Brain microvascular endothelial cell (primary cell): ENCODE measurements at places on chromosomes 1 and 21.

DNA sequence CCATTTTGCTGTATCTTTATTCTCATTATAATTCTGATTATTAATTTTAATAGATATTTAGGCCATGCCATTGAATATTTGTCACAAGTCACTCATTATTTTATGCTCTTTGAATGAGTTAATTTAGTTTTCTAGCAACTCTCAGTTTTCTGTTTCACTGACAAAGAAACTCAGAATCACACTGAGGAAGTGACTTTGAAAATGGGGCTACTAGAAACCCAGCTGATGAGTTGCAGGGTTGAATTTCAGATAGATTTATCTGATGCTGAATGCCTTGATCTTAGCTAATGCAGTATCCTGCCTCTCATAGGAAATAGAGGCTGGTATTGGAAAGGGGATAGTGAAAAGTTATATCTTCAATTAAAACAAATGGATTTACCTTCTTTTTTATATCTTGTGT is 67.4 kb upstream of the PLA2G4A start:
- no peak for DNase-seq

DNA sequence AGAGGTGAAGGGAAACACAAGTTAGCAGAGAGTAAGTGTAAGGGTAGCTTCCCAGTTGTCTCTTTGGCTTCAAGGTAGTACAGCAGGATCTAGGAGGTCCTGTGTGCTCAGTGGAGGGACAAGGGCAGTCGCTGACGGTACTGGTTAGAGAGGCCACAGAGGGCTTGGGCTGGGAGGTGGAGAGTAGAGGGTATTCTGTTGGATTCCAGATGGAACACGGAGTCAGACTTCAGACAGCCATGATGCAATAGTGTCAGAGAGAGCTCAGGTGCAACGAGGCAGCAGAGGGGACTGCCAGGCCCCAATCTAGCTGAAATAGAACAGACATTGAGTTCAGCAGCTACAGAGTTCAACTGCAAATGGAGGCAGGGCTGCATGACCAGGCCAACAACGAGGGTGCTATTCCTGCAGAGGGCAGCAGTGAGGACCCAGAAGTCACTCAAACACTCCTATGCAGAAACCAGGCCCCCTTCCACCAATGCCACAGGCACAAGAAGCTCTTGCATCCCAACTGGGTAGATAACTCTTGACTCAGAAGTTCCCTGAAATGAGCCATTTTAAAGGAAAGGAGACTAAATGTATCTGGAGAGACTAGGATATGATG is 325.0 kb upstream of the ESRRG start:
- DNase-seq, result no peak

DNA sequence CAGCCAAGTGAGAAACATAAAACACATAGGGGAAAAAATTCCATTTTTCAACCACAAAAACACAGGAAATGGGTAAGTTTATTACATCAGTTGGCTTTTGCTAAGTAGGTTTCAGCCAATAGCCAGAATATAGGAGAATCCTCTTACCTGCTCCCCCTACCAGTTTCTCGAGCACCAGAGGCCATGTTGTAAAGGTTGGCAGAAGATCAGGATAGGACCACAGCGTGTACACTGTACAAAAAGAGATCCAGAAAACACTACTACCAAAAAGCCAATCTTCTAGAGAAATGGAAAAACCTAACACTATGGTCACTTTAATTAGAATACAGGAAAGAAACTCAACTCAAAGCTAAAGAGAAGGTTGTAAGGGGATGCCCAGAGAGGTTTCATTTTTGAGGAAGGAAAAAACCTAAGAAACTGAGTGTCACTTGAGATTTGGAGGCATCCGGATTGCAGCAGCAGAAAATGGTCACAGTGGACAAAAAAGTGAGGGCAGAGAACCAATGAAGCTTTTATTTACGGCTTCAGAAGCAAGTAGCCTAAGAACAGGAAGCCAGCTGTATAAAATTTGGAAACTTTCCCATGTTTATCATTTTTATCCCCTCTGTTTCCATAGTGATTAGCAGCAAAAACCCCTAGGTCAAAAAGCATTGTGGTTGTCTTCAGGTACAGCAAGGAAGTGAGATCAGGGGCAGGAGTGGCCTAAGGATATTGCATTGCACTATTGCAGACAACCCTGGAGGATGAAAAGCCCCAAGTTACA is 2.9 kb downstream of the EIF2D start:
- DNase-seq, result no peak

DNA sequence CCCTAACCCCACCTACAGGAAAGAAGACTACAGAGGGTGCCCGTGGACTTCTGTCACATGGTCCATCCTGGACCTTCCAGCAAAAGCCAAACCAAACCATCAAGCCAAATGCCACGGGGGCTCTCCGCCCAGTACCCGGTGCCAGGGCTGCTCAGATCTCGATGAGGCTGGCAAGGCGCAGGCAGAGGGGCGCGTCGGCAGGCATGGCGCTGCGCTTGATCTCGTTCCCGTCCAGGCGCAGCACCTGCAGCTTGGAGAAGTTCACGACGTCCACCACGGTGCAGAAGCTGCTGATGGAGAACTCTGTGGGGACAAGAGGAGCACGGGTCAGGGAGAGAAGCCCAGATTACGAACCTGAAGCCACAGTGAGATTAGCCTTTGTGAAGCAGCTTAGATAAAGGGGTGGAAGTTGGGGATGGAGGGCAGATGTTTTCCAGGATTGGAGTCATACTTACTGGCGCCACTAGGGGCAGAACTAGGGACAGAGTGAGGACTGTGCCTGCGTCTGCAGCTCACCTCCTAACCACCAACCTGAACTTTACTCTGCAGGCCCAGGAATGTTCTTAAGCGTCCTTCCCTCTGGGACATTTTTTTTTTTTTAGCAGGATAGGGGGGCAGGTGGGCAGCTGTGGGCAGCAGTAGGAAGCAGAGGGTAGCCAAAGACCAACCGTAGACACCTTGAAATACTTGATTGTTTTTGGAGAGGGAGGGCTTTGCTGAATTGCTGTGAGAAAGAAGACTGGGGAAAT is 8.6 kb downstream of the FMOD start:
- DNase-seq, result peak; percentile 10

- no peak for DNase-seq
Observed at GRCh38 chr1:53964109-53964508, 18.0 kb downstream of the LRRC42 start.

DNA sequence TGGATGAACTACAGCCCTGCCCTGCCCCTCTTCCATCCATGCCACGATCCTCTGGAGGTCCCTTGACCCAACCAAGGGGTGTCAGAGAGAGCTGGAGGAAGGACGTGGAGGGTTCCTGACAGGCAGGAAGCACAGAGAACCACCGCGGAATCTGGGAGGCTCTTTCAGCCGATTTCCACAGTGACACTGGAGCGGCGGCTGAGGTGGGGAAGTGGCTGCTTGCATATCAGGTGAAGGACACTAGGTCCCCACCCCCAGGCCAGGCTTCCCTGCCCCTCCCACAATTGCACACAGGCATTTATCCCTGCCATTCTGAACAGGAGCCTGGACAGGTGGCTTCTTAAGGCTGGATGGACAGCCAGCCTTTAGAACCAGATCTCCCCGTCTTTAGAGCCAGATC is 17.5 kb downstream of the LRRC71 start:
- DNase-seq, result no peak

GRCh38 chr1:196074182-196074581 is 534.1 kb downstream of the KCNT2 start:
- no peak for DNase-seq

DNA sequence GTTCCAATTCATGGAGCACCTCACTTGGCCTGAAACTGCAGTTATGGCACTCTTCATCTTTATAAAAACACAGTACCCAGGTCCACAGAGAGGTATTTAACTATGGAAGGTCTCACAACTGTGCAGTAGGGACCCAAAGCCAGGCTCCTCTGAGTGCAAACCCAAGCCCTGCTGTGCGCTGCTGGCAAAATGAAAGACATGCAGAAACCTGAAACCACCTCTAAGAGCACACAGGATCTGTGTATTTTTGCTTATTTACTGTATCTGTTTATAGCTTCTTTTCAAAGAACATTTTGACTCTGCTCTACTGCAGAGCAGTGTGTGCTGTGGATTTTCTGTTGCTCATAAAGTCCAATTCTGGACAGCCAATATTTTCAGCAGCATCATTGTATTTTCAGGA is 166.6 kb downstream of the DSCAM start:
- DNase-seq, result no peak

DNA sequence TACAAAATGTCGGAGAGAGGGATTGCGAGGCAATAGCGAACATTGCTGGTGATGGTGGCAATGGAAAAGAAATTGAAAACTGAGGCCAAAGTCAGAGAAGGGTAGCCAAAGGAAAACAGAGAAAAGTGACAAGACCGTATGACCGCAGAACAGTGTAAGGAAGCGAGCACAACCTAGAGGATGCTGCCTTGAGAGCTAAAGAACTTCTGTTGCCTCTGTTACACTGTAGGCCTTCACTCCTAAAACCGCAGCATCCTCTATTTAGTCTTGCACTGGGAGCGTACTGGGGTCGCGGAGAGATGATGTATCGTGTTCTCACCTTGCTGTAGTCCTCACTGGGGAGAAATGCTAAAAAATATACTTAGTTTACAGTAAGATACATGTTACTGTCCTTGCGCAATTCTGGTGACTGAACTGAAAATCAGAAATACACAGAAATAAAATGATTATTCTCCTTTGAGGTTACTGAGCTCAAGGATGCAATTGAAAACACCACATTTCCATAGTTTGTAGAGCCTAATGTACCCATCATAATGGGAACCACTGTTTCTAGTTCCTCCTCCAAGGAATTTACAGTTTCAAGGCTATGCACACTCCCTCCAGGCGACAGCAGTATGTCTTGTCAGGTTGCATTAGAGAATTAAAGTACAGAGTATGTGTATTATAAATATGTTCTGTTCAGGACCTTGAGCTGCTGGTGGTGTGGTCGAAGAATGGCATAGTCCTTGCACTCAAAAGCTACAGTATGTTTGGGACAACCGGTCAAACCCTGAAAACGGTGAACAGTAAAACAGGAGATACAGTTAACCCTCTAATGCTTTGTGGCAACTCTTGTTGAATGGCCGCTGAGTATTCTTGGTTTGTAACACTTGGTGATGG is 1.3 kb downstream of the NEK7 start:
- peak; percentile 20 for DNase-seq

GRCh38 chr1:39992234-39992633 is 37.3 kb downstream of the MFSD2A start:
- peak; percentile 12 for DNase-seq

DNA sequence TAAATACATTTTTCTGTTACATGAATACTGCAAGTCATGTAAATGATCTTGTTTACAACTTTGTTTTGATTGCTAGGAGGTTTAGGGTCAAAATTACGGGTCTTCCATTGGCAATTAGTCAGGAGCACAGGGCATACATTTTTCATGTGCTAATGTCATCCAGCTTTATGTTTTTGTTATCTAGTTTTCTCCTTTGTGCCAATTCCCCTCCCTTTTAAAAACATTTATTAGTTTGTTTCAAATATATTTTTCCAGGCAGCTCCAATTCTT is 280.9 kb downstream of the GRIK1 start:
- no peak for DNase-seq

DNA sequence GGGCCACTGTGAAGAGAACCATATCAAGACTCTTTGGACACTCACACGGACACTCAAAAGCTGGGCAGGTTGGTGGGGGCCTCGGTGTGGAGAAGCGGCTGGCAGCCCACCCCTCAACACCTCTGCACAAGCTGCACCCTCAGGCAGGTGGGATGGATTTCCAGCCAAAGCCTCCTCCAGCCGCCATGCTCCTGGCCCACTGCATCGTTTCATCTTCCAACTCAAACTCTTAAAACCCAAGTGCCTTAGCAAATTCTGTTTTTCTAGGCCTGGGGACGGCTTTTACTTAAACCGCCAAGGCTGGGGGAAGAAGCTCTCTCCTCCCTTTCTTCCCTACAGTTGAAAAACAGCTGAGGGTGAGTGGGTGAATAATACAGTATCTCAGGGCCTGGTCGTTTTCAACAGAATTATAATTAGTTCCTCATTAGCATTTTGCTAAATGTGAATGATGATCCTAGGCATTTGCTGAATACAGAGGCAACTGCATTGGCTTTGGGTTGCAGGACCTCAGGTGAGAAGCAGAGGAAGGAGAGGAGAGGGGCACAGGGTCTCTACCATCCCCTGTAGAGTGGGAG is 36.3 kb upstream of the TDRD10 start:
- no peak for DNase-seq

DNA sequence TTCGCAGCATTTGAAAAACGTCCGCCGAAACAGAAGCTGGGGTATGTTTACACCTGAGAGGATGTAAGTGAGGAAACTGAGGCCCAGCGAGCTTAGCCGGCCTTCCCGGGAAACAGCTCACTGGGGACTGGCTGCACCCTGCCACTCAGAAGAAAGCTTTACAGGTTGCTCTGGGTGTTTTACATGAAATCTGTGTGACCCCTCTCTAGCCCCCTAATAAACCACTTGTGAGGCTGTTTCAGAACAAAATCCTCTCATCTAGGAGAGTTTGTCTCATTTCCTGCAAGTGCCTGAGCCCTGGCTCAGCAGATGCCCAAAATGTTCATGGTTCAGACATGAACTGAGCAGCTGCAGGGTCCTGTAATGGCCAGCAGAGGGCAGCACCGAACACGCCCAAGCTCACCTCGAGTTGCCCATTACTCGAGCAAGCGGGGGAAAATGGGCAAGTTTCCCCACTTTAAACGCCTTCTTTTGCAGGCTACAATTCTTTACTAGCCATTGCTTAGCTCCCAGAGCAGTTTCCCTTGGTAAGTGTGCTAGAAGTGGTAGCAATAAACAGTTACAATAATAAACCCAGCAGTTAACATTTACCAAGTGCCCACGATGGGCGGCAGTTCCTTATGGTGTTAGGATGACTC is 76.4 kb downstream of the FHAD1 start:
- peak; percentile 74 for DNase-seq

- no peak for DNase-seq
Observed at GRCh38 chr1:218878369-218878768, 295.3 kb upstream of the LYPLAL1 start.

DNA sequence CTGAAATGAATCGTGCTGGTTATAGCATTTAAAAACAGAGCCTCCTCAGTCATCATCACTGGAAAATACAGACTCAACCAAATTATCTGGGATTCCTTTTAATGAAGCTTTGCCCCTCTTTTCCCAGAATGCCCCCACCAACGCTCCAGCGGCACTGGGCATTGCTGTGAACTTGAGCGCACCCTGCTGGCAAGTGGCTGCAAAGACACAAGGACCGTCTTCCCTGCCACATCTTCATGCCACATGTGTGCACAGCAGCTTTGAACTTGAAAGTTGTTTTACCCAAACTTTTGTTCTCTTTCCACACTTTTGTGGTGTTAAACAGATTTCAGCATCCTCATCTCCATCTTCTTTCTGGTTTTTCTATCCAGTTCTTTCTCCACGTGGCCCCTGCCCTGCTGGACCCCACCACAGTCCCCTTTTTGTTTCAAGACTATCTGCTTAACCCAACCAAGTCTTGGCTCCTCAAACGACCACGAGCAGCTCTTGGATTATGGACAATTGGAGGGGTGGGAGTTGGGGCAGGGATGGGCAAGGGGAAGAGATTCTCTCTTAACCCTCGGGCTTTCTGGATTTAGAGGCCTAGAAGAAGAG is 12.8 kb upstream of the LMX1A start:
- peak; percentile 22 for DNase-seq

- DNase-seq, result no peak
Observed at GRCh38 chr21:43277481-43278351, 108.9 kb downstream of the CRYAA start.

- no peak for DNase-seq
Observed at GRCh38 chr1:212630158-212630900, 21.8 kb downstream of the ATF3 start.
